ENCODE measurements at places on chromosomes 4 and X. TPM values are rescaled to one million over a fixed set of nuclear protein-coding genes. Genes with fewer than 3 reads are reported as not detected.

The RTL5 gene
- 2.2 TPM for total RNA-seq

The OTC gene
- not detected for total RNA-seq

The GAGE12H gene
- total RNA-seq: not detected

The ZCCHC12 gene
- total RNA-seq: not detected

The SLC9A7 gene
- 8.2 TPM for total RNA-seq

The F8A3 gene
- total RNA-seq: 6.1 TPM

The FSTL5 gene
- not detected for total RNA-seq

The FRMPD4 gene
- total RNA-seq: 0.04 TPM

The TLR3 gene
- 1.5 TPM for total RNA-seq

The MID1 gene
- 1.6 TPM for total RNA-seq

The TMEM31 gene
- not detected for total RNA-seq

The GPC4 gene
- 21.6 TPM for total RNA-seq

The EREG gene
- 0.20 TPM for total RNA-seq

The NRK gene
- total RNA-seq: 1.8 TPM

The VCX3B gene
- not detected for total RNA-seq

All from psoas muscle (tissue), 8 donors.